WTC11 (cell line): ENCODE measurements at places on chromosomes 2 and 18. TPM values are rescaled to one million over a fixed set of nuclear protein-coding genes. Genes with fewer than 3 reads are reported as not detected.

DNA sequence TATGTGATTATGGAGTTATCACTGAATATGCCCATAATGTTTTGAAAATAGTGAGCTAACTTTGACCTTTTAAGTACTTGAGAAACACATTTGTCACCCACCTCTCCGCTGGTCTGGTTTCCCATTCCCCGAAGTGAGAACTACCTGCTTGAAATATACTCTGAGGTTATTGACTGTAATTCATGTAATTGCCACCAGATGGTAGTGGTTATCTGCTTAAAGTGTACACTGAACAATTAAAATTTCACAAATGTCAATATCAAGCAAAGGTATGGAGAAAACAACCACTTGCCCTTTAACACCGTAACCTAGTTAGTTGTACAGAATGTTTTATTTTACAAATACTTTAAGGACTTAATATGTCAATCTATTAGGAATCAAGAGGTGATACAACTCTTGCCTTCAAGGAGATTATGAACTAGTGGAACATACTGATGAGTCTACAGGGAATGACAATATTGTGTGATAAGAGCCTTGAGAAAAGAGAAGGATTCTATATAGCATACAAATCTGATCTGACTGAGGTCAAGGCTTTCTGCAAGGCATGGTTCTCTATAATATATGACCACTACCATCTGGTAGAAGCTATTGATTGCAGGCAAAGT lies 316.8 kb upstream of the KCNH7 start:
- H3K27me3 ChIP-seq: no peaks in the 10 kb centered on the region
- no peaks in the 10 kb centered on the region for H3K36me3 ChIP-seq
- no peak overlapping the region for H3K27ac ChIP-seq
- no peaks in the 10 kb centered on the region for H3K4me1 ChIP-seq
- H3K4me3 ChIP-seq: no peak overlapping the region
- no peak for DNase-seq

SLC19A3 gene
- 6.4 to 7.5 TPM (median 6.5 TPM) in 3 replicates for total RNA-seq

DNA sequence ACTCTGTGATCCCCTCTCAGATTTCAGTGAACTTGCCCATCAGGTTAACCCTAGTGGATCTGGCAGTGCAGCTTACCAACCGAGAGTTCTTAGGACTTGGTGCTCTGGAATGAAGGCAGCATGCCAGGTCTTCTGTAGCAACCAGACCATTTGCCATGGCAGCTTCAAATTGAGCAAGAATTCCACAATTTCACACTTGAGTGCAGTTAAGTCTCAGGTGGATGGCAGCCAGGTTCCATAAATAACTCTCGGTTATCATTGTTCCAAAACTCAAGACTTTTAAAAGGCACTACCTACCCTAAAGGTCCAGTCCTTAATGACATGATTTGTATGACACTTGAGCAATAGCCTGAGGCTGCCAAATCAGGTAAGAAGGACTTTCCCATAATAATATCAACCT lies 48.1 kb downstream of the GALNT3 start:
- peak overlapping the region; percentile 25; the same call in 1 of the 2 replicates for H3K27ac ChIP-seq
- H3K27me3 ChIP-seq: no peaks in the 10 kb centered on the region
- H3K4me3 ChIP-seq: no peak overlapping the region
- DNase-seq: no peak
- no peaks in the 10 kb centered on the region for H3K4me1 ChIP-seq
- H3K36me3 ChIP-seq: peaks cover 45% of the 10 kb centered on the region

GCC2 gene
- total RNA-seq: 45.1 to 66.5 TPM (median 48.0 TPM) in 3 replicates

DNA sequence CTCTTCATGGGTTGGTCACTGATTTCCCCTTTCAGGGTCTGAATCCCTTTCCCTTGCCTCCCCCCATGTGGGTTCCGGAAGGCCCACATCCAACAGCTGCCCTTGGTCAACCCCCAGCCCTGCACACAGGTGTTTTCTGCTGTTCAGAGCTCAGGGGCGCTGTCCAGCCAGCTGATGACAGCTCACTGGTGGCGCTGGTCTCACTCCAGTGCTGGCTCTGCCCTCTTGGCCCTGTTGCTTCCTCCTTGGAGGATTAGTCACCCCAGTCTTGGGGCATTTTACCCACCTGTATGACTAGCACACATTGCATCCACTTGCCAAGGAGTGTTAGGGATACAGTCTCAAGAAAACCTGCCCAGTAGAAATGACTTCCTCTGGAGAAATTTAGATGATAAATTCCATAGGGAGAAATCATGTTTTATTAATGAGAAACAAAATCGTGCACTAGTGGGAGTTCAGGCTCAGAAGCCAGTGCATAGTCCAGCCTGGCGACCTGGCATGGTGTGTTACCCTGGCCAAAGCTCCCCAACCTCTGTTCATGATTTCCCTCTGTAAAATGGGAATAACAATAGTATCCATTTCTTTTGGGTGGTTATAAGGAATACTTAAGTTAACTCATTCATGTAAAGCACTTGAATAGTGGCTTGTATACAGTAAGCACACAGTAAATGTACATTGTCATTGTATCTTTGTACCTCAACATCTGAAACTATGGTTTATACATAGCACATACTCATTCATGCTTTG lies 21.6 kb downstream of the CRIM1 start:
- peaks cover 91% of the 10 kb centered on the region for H3K4me1 ChIP-seq
- peak overlapping the region; percentile 86 for H3K27ac ChIP-seq
- no peaks in the 10 kb centered on the region for H3K27me3 ChIP-seq
- peak overlapping the region; percentile 40; the same call in 1 of the 2 replicates for H3K4me3 ChIP-seq
- peak; percentile 30 for DNase-seq
- peaks cover 7% of the 10 kb centered on the region for H3K36me3 ChIP-seq

DNA sequence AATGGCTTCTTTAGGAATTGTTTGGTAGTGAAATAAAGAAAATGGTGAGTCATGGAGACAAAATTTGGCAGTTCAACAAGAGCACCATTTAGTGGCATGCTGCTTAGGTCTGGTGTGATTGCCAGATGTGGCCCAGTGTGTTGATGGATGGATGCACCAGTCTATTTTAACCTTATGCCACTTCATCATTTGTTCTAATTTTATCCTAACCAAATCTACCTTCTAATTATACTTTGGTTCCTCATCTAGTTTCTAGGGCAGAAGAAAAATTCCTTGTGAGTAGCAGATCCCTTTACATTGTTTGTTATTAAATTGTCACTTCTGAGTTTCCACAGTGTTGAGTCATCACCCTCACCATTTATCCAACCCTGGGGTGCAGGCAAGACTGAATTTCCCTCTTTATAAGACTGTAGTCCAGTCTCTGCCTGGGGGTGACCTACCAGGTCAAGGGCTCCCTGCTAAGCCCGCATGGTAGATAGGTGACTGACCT lies 32.5 kb downstream of the NABP1 start:
- no peak overlapping the region for H3K27ac ChIP-seq
- no peaks in the 10 kb centered on the region for H3K36me3 ChIP-seq
- no peaks in the 10 kb centered on the region for H3K27me3 ChIP-seq
- DNase-seq: no peak
- no peak overlapping the region for H3K4me3 ChIP-seq

DNA sequence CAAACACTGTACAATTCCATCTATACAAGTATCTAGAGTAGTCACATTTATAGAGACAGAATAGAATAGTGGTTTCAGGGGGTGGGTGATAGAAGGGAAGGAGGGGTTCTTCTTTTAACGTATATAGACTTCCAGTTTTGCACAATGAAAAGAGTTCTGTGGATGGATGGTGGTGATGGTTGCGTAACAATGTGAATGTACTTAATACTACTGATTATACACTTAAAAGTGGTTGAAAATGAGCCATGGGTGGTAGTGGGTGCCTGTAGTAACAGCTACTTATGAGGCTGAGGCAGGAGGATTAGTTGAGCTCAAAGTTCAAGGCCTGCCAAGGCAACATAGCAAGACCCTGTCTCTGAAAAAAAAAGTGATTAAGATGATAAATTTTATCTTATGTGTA lies 85.8 kb downstream of the SETBP1 start:
- H3K36me3 ChIP-seq: no peaks in the 10 kb centered on the region
- H3K27ac ChIP-seq: no peak overlapping the region
- H3K4me1 ChIP-seq: peaks cover 42% of the 10 kb centered on the region
- DNase-seq: no peak
- H3K27me3 ChIP-seq: no peaks in the 10 kb centered on the region
- no peak overlapping the region for H3K4me3 ChIP-seq

- no peak overlapping the region for H3K27ac ChIP-seq
- H3K27me3 ChIP-seq: no peaks in the 10 kb centered on the region; the same call in 1 of the 2 replicates
- H3K4me3 ChIP-seq: no peak overlapping the region
These were observed 52.6 kb upstream of the AFF3 start for GRCh38 chr2:100194951-100195350.

RBKS gene
- total RNA-seq: 1.2 to 1.7 TPM (median 1.6 TPM) in 3 replicates

DNA sequence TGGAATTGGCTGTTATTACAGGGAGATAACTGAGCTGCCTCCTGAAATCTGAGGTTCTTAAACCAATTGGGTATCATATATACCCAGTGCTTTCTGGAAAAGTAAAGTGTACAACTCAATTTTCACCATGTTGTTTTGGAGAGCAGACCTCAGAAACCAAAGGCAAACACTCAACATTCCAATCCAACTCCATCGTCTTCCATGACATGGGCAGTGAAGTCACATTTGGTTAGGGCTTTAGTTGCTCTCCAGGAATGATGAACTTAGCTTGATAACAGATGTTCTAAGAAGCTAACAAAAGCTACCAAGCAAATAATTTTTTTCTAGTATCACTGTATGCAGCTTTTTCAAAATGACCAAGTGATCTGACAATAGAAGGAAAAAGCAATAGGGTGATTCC lies 107.0 kb upstream of the SLC35G4 start:
- no peaks in the 10 kb centered on the region; the same call in 1 of the 2 replicates for H3K27me3 ChIP-seq
- H3K36me3 ChIP-seq: no peaks in the 10 kb centered on the region
- H3K4me1 ChIP-seq: no peaks in the 10 kb centered on the region
- no peak for DNase-seq
- H3K27ac ChIP-seq: no peak overlapping the region

- no peaks in the 10 kb centered on the region for H3K36me3 ChIP-seq
- H3K4me1 ChIP-seq: peaks cover 16% of the 10 kb centered on the region
- H3K4me3 ChIP-seq: no peak overlapping the region
- no peak overlapping the region for H3K27ac ChIP-seq
- no peaks in the 10 kb centered on the region for H3K27me3 ChIP-seq
These were observed 59.4 kb upstream of the EPB41L3 start for GRCh38 chr18:5603153-5603552.

GRCh38 chr2:212816267-212816666 lies 277.7 kb upstream of the ERBB4 start:
- no peak for DNase-seq
- H3K4me3 ChIP-seq: no peak overlapping the region
- H3K36me3 ChIP-seq: no peaks in the 10 kb centered on the region
- H3K27ac ChIP-seq: no peak overlapping the region
- H3K27me3 ChIP-seq: no peaks in the 10 kb centered on the region

LYG1 gene
- 0.35 to 0.76 TPM (median 0.55 TPM) in 3 replicates for total RNA-seq

IL1F10 gene
- total RNA-seq: not detected in 3 replicates

- H3K4me1 ChIP-seq: peaks cover 74% of the 10 kb centered on the region
- no peaks in the 10 kb centered on the region; the same call in 1 of the 2 replicates for H3K36me3 ChIP-seq
- H3K27ac ChIP-seq: peak overlapping the region; percentile 51
- no peaks in the 10 kb centered on the region for H3K27me3 ChIP-seq
- no peak overlapping the region for H3K4me3 ChIP-seq
These were observed 7.0 kb downstream of the TTC39C start for GRCh38 chr18:24021505-24021904.

DNA sequence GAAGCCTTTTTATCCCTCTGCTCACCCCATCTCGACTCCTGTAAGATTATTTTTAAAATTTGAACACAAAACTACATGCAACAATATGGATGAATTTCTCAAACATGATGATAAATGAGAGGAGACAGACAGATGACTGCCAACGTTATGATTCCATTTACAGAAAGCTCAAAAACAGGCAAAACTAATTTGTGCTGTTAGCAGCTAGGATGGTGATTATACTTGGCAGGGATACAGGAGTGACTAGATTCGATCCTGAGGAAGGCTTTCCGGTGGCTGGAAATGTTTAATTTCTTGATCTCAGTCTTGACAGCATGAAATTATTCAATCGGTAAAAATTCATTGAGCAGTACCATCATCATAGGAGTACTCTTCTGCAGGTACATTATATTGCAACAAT lies 163.4 kb upstream of the SH3BP4 start:
- peaks cover 42% of the 10 kb centered on the region for H3K4me1 ChIP-seq
- peaks cover 19% of the 10 kb centered on the region for H3K27me3 ChIP-seq
- H3K4me3 ChIP-seq: no peak overlapping the region
- H3K27ac ChIP-seq: no peak overlapping the region
- DNase-seq: no peak

NEU2 gene
- not detected in 3 replicates for total RNA-seq

RSAD2 gene
- total RNA-seq: not detected in 3 replicates

DNA sequence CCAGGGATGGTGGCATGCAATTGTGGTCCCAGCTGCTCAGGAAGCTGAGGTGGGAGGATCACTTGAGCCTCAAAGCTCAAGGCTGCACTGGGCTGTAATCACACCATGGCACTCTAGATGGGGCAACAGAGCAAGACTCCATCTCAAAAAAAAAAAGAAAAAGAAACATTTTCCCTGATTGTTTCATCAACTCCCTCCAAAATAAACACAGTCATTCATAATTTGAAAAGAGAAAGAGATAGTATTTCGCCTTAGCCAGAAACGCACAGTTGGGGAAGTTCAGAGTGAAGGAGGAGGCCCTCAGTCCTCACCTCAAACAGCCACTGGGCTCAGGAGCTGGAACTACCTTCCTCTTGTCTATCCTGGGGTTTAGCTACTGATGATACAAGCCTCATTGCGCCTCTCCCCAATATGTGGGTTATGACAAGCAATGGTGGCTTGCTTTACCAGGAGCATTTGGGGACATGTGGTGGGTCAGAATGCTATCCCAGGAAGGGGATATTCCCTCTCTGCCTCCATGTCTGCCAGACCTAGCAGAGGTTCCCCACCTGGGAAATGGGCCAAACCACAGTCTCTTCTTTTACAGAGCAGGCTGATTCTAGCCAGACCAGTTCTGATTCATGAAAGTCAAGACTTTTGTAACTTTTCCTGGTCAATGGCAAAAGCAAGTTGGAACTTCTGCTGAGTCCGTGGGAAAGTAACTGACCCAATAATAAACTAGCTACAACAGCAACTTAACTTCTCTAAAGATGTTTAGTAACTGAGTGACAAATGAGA lies 22.2 kb upstream of the TMEM87B start:
- H3K27ac ChIP-seq: no peak overlapping the region; the same call in 1 of the 2 replicates
- peaks cover 3% of the 10 kb centered on the region; the same call in 1 of the 2 replicates for H3K36me3 ChIP-seq
- H3K4me1 ChIP-seq: peaks cover 26% of the 10 kb centered on the region

C2orf80 gene
- total RNA-seq: 0.39 to 0.96 TPM (median 0.87 TPM) in 3 replicates

- H3K27ac ChIP-seq: no peak overlapping the region
- no peaks in the 10 kb centered on the region for H3K36me3 ChIP-seq
- H3K4me1 ChIP-seq: peaks cover 7% of the 10 kb centered on the region
- no peak overlapping the region for H3K4me3 ChIP-seq
- DNase-seq: no peak
These were observed 50.3 kb downstream of the INHBB start for GRCh38 chr2:120396013-120396860.
